ENCODE measurements at places on chromosomes 4 and X.
A peak's percentile ranks its signal among the peaks of the same experiment; 100 is the strongest.

DNA sequence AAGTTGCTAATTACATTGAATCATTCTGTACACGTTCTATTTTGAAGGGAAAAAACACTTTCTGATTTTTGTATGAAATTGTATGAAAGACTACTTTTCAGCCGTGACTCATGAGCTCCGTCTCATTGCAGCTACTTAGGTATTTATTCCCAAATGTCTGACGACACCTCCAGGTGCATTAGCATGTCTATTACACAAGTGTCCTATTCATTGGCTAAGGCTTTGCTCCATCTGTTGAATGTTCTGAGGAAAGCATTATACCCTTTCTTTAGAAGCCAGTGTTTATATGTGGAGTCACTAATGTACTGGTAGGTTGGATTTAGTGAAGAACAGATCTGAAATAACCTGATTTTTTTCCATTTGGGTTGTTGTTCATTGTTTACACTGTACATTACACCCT lies 51.8 kb downstream of the MAP7D3 start:
- DNase-seq, result no peak

DNA sequence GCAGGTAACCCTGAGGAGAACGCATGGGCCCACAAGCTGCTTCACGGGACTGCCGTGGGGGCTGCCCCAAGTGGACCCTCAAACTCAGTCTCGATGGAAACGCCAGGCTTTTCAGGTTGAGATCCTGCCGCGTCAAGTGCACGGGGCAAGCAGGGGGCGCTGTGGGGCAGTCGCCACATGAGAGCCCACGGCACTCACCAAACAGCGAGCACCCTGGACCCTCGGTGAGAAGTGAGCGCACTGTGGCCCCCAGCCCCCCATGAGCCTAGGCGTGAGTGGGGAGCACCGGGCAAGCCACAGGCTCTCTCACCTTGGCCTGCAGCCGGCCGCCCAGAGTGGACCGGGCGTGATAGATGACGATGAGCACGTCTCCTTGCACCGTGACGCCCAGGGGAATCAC lies 50.9 kb upstream of the CPLX1 start:
- no peak for DNase-seq

- peak; percentile 55 for DNase-seq
These were observed 763 bp downstream of the PYURF start for GRCh38 chr4:88522702-88523324.

GRCh38 chrX:7154041-7154597 lies 6.2 kb upstream of the PUDP start:
- no peak for DNase-seq

DNA sequence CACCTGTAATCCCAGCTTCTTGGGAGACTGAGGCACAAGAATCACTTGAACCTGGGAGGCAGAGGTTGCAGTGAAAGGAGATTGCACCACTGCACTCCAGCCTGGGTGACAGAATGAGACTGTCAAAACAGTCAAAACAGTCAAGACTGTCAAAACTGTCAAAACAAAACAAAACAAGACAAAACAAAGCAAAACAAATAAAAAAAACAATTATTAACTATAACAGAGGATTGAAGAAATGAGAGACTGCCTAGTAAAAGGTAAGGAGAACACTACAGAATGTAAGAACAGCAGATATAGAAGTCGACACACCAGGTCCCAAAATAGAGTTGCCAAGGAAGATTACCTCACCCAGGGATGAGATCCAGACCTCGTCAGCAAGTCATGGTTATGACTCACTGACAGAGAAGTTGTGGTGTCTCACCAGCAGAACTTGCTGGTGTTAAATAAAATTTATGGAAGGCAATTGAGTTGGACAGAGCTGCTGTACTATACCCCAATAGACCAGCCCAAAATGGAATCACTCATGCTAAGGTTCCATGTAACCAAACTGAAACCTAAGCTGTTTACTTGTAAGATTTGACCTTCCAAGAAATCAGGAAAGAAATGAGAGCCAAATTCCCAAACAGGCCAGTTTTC lies 32.1 kb upstream of the GK start:
- DNase-seq, result no peak

DNA sequence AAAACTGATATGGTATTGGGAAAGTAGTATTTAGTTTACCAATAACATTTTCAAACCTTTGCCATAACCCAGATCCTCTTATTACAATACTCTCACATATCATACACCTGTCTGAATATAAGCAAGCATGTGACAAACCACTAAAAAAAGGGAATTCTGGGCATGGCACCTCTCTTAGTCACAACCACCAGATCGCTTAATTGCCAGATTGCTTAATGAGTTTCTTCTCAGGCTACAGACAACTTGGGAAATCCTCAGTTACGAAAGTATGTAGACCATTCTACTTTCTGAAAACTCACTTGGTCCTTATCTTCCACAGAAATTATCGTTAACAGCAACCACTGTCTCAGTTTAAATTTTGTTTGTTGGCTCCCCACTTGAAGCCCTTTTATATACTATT lies 2.1 kb downstream of the NAF1 start:
- DNase-seq, result peak; percentile 6

- DNase-seq, result no peak
These were observed 176.5 kb upstream of the CLNK start for GRCh38 chr4:10861036-10861435.

DNA sequence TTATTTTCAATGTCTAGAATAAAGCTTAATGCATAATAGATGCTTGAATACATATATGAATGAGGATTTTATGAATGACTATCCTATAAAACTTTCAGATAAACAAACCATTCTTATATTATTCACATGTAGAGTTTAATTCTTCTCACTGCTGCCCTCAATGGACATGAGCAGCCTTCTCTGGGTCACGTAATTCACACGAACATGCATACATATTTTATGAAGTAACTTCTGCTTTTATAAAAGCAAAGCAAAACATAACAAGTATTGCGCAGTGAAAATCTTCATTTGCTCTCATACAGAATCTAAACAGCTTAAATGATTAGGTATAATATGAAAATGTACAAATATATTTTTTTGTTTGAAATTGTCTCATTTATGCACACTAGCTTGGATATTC lies 116.7 kb downstream of the TMA16 start:
- no peak for DNase-seq

- no peak for DNase-seq
These were observed 199.3 kb upstream of the FAT4 start for GRCh38 chr4:125115476-125115875.

DNA sequence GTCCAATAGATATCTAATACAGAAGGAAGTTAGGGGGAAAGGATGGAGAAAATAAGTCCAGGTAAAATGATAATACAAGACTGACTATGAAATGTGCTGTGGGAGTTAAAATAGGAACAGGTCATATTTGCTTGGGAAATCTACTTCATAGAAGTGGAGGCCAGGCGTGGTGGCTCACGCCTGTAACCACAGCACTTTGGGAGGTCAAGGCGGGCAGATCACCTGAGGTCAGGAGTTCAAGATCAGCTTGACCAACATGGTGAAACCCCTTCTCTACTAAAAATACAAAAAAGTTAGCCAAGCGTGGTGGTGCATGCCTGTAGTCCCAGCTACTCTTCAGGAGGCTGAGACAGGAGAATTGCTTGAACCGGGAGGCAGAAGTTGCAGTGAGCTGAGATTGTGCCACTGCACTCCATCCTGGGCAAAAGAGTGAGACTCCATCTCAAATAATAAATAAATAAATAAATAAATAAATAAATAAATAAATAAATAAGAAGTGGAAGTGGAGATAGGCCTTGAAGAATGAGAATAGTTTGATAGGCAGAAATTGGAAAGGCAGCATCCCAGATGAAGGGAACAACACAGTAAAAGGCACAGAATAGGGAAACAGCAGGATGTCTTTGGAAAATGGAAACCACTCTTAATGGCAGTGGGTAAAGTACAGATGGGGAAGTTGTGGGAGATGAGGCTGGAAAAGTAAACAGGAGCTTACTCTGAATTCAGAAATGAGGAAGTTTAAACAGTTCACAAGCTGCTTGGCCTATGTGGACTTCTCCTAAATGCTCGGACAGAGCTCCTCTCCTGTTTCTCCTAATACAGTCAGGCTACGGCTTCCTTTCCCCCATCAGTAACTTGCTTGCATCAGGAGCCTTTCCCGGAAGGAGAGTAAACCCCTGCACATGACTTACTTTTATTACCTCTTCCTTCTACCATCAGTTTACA lies 15.1 kb upstream of the GK start:
- DNase-seq, result no peak

- DNase-seq, result no peak
These were observed 29.2 kb downstream of the NUDT9 start for GRCh38 chr4:87451537-87451936.

- no peak for DNase-seq
These were observed 125.2 kb downstream of the NHS start for GRCh38 chrX:17500145-17500579.

- no peak for DNase-seq
These were observed 11.9 kb upstream of the SEL1L3 start for GRCh38 chr4:25874655-25875054.

DNA sequence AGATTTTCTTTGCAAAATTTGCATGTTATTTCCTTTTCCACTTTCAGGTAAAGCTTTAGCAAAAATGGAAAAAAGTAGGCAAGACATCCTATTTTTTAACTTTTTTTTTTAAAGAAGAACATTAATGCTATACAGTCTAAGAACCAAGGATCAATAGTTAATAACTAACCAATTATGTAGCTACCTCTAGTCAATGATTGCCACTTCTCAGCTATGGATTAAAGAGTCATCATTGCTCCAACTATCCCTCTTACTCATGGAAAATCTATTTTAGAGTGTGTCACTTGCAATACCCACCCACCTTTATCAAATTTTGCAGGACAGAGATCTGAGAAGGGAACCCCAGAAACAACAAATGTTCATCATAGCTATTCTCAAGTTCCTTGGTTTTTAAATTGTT lies 223.1 kb downstream of the ANK2 start:
- no peak for DNase-seq

DNA sequence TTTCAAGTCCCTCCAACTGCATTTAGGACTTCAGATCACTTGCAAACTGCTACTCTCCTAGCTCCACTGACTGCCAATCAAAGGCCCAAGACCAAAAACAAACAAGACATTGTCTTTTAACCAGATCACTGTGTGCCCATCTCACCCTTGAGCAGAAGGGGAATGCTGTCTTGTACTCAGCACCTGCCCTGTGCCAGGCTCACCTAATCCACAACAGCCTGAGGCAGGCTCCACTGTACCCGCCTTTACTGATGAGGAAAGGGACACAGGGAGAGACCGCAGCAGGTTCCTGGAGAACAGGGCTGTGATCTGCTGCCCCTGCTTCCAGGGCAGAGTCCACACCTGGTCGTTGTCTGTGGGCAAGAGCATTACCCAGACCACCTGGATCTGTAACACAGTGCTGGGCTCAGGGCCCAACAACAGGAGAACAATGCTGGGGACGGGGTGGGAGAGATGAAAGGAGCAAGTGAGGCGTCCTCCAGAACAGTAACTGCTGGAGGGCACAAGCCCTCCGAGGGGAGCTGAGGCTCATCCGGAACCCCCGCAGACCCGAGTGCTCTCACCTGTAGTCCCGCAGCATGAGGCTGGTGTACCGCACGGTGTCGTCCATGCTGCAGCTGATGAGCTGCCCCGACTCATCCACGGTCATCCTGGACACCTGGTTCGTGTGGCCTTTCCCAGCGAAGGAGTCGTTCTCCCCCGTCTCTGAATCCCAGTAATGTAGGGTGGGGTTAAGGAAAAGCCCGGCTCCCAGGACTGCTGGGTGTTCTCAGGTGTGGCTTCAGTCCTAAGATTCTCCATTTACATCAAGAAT lies 33.9 kb downstream of the WDR1 start:
- DNase-seq, result no peak

DNA sequence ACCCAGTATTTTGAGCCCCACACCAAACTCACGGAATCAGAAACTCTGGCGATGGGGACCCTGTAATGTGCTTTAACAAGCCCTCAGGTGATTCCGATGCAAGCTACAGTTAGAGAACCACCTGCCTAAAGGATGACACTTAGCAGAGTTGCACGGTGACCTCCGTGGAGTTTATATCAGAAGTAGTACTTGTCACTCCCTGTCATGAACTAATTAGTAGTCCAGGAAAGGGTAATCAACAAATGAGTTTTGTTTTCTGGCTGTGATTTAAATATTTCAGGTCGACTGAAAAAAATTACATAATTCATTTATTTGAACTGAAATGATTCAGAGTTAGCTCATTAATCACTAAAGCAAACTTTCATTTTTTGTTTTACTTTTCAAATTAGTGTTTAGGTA lies 56.4 kb downstream of the TMA16 start:
- no peak for DNase-seq

- no peak for DNase-seq
These were observed 242.1 kb upstream of the HHIP start for GRCh38 chr4:144403893-144404292.

DNA sequence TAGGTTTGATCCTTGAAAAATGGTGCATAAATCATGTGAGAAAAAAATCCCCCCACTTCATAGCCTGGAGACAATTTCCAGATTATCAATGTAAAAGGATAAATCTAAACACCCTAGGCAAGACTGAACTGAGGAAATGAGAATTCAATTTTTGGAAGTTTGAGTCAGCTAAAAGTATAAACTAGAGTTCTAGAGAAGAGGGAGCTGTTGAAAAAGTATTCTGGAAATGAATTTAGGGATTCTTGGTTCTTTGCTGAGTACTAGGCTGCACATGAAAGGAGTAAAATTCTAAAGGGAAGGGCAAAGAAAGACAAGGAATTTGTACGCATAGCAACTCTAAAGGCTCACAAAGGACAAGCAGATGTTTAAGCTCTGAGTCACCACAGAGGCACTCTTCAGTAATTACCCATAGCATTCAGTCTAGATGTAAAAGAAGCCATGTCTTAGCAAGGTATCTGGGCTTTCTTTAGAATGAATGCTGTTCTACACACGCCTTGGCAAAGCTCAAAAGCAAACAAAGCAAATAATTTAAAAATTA lies 896.5 kb downstream of the PDHA2 start:
- no peak for DNase-seq

GRCh38 chr4:77854431-77855111 lies 8.1 kb upstream of the MRPL1 start:
- no peak for DNase-seq

DNA sequence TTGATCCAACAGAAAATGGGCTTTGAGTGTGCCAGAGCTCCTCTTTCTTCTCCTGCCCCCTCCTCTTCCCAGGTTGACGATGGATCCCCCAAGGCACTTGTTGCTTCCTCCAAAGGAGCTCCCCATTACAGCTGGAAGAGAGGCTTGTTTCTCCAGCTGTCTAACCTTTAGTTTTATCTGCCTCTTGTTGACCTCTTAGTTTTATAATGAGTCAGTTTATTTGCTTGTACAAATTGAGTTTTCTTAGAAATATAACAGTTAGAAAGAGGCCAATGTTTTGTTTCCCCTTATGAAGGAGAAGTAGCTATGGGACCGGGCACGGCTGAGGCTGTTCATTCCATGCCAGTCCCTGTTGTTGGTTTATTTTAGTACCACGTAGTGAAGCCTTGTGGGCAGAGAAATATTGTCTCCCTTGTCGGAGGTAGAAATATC lies 158.2 kb downstream of the SPRY1 start:
- DNase-seq, result no peak

DNA sequence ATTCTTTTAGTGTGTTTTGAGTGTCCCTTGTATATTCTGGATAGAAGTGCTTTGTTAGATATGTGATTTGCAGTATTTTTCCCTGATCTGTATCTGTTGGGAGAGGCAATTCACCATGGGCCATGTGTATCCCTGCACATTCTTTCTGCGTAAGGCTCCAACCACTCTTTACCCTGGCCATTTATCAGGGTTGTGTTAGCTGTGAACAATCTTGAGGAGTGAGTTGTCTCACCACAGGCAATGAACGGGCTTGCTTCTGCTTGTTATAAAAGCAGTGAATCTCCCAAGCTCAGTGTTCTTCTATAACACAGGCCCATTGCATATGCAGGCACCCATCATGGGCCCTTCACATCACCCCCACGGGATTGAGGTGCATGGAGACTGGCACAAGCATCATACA lies 18.9 kb upstream of the SMIM10 start:
- no peak for DNase-seq

- no peak for DNase-seq
These were observed 36.9 kb downstream of the SORBS2 start for GRCh38 chr4:185774845-185775680.

All from GM12865 (cell line).